ENCODE measurements at places on chromosomes 5 and 9.

GRCh38 chr5:52132053-52132452 lies 655.7 kb upstream of the ITGA1 start:
- no peak for DNase-seq

DNA sequence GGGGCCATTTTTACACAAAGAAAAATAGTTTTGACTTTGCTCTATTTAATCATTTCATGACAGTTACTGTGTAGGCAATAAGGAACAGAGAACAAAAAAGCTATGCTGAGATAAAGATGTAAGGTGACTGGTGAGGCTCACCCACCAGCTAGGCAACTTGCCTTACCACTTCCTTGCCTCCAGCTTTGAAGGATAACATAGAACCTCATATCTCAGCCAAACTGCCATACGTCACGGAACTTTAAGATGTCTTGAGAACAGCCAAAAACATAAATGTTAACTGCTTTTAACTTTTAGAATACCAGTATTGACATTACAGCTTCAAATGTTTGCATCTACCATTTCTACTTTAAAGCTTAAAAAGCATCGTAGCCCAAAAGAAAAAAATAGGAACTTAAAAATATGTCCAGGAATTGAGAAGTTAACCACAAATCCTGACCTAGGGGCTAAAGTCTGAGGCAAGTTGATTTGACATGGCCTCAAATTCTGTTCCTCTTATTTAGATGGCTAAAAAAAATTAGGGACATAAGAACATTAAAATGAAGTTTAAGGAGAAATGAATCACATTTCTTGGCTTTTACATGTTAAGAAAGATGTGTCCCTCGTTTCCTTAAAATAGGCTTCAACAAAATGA lies 7.7 kb upstream of the GCNT4 start:
- no peak for DNase-seq

DNA sequence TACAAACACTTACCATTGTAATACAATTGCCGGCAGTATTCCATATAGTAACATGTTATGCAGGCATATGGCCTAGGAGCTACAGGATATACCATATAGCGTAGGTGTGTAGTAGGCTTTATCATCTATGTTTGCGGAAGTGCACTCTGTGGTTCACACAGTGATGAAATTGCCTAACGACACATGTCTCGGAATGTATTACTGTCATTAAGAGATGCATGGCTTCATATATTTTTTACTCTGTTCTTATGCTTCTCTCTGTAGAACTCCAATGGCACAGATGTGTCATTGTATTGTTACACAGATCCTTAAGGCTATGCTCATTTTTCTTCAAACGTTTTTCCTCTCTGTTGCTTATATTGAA lies 19.2 kb upstream of the ANKRD18A start:
- no peak for DNase-seq

DNA sequence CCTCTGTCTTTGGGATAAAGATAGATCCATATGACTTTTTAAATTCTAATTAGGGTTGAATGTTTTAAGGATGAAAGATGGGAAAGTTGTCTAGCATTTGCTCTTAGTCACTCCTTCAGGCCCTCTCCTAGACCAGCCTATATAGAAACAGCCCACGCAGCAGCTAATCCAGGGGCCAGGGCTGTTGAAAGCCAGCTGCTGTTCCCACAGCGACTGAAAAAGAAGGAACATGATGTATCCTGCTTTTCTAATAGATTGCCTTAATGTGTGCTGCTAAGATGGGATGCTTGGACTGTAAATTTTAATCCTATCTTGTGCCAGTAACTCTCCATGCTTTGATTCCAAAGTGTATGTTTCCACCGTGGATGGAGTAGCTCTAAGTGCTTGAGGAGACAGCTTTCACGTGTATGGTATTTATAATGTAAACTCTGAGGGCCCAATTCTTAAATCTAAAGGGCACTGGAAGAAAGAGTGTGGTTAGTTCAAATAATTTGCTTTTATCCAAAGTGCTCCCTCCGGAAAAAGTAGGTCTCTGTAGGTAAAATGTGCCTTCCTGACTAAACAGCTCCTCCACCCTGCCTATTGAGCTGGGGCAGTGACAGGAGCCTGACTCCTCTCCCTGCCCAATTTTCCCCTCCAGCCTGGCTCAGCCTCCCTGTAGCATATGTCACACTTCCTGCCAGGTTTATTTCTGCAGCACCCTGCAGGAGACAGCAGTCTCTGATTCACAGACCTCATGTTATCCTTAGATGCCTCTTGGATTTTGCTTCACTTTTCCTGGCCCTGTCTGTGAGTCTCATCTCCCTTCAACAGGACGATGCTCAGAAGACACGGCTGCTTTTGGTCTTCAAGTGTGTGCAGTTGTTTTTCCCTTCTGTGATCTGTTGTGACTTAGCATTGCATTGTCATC lies 33.2 kb downstream of the SLC36A1 start:
- DNase-seq, result peak; percentile 78

DNA sequence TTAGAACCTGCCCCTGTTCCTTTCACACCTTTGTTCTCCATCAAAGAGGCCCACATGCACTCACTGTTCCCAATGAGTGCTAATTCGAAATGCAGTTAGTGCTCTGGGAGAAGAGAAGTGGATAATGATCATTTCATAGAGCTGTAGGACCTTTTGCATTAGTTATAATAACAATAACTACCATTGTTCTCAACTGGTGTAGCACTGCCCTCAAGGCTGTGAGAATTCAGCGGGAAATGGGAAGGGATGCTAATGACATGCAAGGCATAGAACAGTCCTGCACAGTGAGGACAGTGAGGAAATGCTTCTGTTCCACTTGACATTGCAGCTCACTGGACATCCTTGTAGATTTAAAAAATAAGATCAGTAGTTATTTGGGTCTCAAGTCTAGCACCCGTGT lies 187.4 kb downstream of the FBXL7 start:
- no peak for DNase-seq

- no peak for DNase-seq
Observed at GRCh38 chr5:3601061-3601710, 5.6 kb downstream of the IRX1 start.

DNA sequence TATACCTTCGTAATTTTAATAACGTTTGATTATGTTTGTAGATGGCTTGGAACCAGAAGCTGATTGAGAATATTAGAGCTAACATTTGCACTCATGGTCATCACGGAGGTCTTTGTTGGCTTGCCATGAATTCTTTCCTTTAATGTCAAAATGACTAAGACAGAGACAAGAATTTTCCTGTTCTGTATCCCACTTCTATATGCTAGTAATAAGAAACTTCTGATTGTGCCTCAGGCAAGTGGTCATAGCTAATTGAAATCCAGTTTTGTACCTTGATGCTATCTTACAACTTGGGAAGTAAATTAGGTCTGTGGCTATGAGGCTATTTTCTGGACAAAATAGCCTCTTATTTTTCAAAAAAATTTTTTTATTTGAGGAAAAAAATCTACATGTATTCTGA lies 167.6 kb downstream of the RANBP17 start:
- no peak for DNase-seq

DNA sequence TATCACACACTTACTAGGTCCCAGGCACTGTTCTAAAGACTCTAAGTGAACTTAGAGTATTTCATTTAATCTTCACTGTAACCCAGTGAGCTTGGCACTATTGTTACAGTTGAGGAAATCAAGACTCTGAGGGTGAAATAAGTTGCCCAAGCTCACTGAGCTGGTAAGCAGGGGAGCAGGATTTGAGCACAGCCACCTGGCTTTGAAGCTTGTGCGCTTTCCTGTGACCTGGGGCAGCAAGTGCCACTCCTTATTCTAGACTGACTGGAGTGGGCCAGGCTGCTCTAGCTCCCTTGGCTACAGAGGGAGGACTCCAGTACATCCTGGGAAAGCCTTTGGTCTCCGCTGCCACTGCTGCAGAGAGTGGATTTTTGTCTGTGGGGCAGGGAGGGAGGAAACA lies 50.0 kb downstream of the RGS3 start:
- no peak for DNase-seq

- DNase-seq, result no peak
Observed at GRCh38 chr9:134483361-134484184, 157.3 kb downstream of the RXRA start.

Measured in HCEC 1CT (cell line).